ENCODE measurements at places on chromosomes 5 and 9. TPM values are rescaled to one million over a fixed set of nuclear protein-coding genes. Genes with fewer than 3 reads are reported as not detected.

The CAAP1 gene
- 18.6 TPM for total RNA-seq

The MYOZ3 gene
- not detected for total RNA-seq

The GPR21 gene
- total RNA-seq = 0.40 TPM

The TRPM6 gene
- total RNA-seq = not detected

The MAMDC4 gene
- total RNA-seq = 16.6 TPM

The LNPEP gene
- total RNA-seq = 106 TPM

The INSL4 gene
- total RNA-seq = not detected

The NDFIP1 gene
- total RNA-seq = 59.2 TPM

The CERCAM gene
- total RNA-seq = 3.7 TPM

All from activated naive CD8-positive, alpha-beta T cell treated with anti-CD3 and anti-CD28 coated beads, Interleukin-2, amount 10 ng/mL, durations not matched to agents 7 days and 5 days (primary cell).